Ascending aorta (tissue), 2 donors: ENCODE measurements at places on chromosomes 6 and 20.

- no peaks in the 10 kb centered on the region for H3K36me3 ChIP-seq
- H3K27ac ChIP-seq = no peak overlapping the region
- no peak for DNase-seq
- H3K27me3 ChIP-seq = no peaks in the 10 kb centered on the region
- H3K4me1 ChIP-seq = no peaks in the 10 kb centered on the region
These were observed 2.6 kb downstream of the ALDH5A1 start for GRCh38 chr6:24497254-24497970.

DNA sequence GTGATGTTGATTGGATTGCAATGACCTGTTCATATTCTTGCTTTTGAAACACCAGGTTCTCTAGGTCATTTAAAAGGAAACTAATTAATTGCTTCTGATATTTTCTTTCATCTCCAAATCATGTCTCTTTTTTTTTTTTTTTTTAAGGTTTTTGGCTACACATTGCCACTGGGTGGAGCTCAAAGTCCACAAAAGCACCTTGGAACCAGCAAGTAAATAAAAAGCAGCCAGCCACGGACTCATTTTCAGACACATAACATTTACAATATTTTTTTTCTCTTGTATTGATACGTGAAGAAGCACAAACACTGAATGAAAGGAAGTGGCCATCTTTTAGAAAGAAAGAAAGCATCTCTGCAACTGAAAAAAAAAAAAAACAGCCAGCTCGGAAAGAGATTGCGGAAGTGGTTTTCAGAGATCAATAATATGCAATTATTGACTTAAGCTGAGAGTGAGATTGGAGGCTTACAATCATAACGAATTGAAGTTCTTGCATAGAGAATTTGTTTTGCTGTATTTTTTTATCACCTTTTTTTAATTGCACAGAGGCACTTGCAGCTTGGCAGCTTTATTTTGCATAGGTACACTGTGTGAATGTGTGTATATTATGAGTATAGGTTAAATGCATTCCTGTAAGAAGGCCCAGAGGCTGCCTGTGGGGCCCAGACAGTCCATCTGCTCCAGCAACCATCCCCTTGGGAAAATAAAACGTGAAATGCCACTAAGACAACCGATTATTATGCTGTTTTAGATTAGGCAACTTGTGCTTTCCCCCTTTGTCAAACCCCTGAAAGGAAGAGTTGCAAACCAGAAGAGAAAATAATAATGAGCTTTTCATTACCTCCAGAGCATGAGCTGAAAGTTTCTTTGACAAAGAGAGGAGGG lies 28.2 kb downstream of the CGA start:
- H3K4me3 ChIP-seq = no peak overlapping the region
- no peaks in the 10 kb centered on the region for H3K4me1 ChIP-seq
- no peaks in the 10 kb centered on the region for H3K27me3 ChIP-seq
- no peak for DNase-seq
- H3K27ac ChIP-seq = no peak overlapping the region

DNA sequence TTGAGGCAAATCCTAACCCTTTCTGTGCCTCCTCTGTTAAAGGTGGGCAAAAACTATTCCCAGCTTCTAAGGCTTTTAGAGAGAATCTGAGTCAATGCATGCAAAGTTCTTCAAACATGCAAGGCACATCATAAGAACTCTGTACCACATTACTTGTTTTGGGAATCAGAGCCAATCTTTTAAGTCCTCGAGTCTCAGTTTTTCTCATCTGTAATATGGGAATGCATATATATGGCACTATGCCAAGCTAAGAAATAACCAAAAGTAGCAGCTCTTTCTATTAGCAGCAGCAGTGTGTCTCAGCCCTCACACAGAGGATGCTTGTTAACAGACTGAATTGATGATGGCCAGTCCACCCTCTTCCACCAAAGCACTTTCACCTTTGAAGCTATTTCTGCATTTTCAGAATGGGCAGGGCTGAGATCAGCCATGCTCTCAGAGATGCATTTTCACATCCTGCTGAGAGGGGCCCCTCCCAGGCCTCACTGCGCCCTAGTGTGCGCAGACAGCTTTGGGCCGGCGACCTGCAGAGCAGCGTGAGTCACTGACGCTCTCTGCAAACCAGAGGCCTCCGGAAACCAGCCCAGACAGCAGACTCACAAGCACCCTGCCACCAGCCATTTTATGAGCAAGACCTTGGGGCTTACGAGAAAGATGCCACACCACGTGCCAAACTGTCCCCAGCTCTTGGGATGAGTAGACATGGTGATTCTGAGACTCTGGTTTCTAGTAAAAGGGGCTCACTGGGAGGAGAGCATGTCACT lies 138.0 kb downstream of the NFATC2 start:
- H3K36me3 ChIP-seq = no peaks in the 10 kb centered on the region
- H3K4me3 ChIP-seq = no peak overlapping the region
- peak; percentile 69 for DNase-seq
- H3K4me1 ChIP-seq = no peaks in the 10 kb centered on the region

DNA sequence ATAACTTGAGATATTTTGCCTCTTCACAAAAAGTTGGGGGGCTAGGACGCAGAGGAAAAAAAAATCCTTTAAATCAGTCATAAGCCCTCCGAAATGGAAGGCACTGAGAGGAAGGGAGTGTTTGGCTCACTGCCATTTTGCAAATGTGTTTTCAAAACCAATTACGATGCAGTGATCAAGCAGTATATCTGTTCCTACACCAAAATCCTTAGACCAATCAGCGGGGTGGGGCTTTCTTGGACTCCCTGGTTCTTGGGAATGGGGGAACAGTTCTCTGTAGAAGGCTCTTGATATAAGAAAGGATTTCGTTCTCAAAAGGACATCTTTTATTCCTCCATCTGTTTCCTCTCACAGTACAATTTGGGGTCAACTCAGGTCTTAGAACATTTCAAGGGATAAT lies 478.6 kb upstream of the JARID2 start:
- H3K27me3 ChIP-seq = no peaks in the 10 kb centered on the region
- H3K27ac ChIP-seq = no peak overlapping the region
- DNase-seq = no peak
- H3K36me3 ChIP-seq = no peaks in the 10 kb centered on the region
- H3K4me3 ChIP-seq = no peak overlapping the region

- DNase-seq = no peak
- H3K36me3 ChIP-seq = no peaks in the 10 kb centered on the region
- no peaks in the 10 kb centered on the region for H3K27me3 ChIP-seq
These were observed 340.0 kb downstream of the ADGRB3 start for GRCh38 chr6:68975064-68975463.

DNA sequence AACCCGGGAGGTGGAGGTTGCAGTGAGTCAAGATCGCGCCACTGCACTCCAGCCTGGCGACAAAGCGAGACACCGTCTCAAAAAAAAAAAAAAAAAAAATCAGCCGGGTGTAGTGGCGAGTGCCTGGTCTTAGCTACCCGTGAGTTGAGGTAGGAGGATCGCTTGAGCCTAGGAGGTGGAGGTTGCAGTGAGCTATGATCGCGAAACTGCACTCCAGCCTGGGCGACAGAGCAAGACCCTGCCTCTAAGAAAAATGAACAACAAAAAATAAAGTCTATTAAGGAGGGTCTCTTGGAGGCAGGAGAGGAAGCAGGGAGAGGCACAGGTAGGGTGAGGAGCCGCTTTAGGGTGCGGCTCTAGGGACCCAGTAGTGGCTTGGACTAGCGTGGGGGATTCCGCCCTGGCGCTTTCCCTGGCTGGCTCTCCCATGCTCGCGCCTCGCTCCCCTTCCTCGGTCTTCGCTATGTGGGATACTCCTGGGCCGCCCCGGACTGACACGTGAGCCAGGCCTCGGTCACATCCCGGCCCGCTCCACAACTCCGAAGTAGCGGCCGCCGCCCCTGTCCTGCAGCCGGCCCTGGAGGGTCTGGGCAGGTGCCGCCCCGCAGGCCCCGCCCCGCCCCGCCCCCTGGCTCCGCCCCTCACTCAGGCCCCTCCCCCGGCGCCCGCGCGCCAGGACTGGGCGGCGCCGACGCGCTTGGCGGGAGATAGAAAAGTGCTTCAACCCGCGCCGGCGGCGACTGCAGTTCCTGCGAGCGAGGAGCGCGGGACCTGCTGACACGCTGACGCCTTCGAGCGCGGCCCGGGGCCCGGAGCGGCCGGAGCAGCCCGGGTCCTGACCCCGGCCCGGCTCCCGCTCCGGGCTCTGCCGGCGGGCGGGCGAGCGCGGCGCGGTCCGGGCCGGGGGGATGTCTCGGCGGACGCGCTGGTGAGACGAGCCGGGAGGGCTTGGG lies at the start of gene MYBL2:
Gene MYBL2, plus strand, starts transcription at position 739 of the 953 bp plus-strand sequence. Its CDS starts 170 bp downstream, at position 909.
- H3K27me3 ChIP-seq = peaks cover 8% of the 10 kb centered on the region
- no peaks in the 10 kb centered on the region for H3K36me3 ChIP-seq
- no peak for DNase-seq
- peak within 1 kb of the TSS; percentile 48 for H3K4me3 ChIP-seq
- H3K27ac ChIP-seq = no peak within 1 kb of the TSS
- peaks cover 9% of the 10 kb centered on the region for H3K4me1 ChIP-seq

- no peaks in the 10 kb centered on the region for H3K4me1 ChIP-seq
- peak overlapping the region; percentile 58 for H3K4me3 ChIP-seq
- H3K36me3 ChIP-seq = no peaks in the 10 kb centered on the region
- H3K27ac ChIP-seq = no peak overlapping the region
- DNase-seq = peak; percentile 63
These were observed 1.4 kb upstream of the MARCKS start for GRCh38 chr6:113855500-113856374.

GRCh38 chr6:54094293-54094692 lies 16.9 kb upstream of the MLIP start:
- no peaks in the 10 kb centered on the region for H3K36me3 ChIP-seq
- DNase-seq = no peak
- no peaks in the 10 kb centered on the region for H3K4me1 ChIP-seq

GRCh38 chr6:149965194-149966020 lies 1.7 kb downstream of the ULBP1 start:
- no peak for DNase-seq
- peak overlapping the region; percentile 51 for H3K4me3 ChIP-seq
- H3K4me1 ChIP-seq = peaks cover 15% of the 10 kb centered on the region
- no peak overlapping the region for H3K27ac ChIP-seq
- H3K36me3 ChIP-seq = no peaks in the 10 kb centered on the region
- H3K27me3 ChIP-seq = no peaks in the 10 kb centered on the region

- H3K27me3 ChIP-seq = no peaks in the 10 kb centered on the region
- no peaks in the 10 kb centered on the region for H3K36me3 ChIP-seq
- peak overlapping the region; percentile 42 for H3K4me3 ChIP-seq
- H3K27ac ChIP-seq = peak overlapping the region; percentile 70
- no peak for DNase-seq
These were observed 49.2 kb downstream of the ANKRD6 start for GRCh38 chr6:89482126-89482525.

DNA sequence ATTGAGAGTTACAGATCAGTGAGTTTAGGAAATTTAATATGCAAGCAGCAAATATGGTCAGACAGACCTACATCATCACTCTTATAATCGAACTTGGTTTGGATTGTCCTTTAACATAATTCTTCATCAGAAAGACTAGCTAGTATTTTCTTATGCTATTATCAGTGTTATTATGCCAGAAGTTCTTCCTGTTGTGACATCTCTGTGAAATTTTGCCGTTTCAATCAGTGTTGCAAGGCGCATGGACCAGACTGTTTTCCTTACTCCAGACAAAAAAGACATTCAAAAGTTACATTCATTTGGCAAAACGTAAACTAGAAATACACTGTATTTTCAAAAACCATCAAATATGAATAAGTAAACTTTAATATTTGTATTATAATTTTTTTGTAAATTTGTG lies 5.7 kb upstream of the TENT5A start:
- no peak overlapping the region for H3K27ac ChIP-seq
- H3K4me3 ChIP-seq = no peak overlapping the region
- no peaks in the 10 kb centered on the region for H3K4me1 ChIP-seq
- DNase-seq = no peak
- no peaks in the 10 kb centered on the region for H3K27me3 ChIP-seq

GRCh38 chr6:36504181-36504580 lies 43.1 kb downstream of the STK38 start:
- H3K4me3 ChIP-seq = no peak overlapping the region
- peaks cover 5% of the 10 kb centered on the region for H3K36me3 ChIP-seq
- no peaks in the 10 kb centered on the region for H3K27me3 ChIP-seq

GRCh38 chr20:40251284-40251932 lies 437.6 kb downstream of the MAFB start:
- no peaks in the 10 kb centered on the region for H3K4me1 ChIP-seq
- no peak overlapping the region for H3K27ac ChIP-seq
- H3K27me3 ChIP-seq = no peaks in the 10 kb centered on the region
- no peak for DNase-seq
- H3K4me3 ChIP-seq = no peak overlapping the region
- H3K36me3 ChIP-seq = no peaks in the 10 kb centered on the region

DNA sequence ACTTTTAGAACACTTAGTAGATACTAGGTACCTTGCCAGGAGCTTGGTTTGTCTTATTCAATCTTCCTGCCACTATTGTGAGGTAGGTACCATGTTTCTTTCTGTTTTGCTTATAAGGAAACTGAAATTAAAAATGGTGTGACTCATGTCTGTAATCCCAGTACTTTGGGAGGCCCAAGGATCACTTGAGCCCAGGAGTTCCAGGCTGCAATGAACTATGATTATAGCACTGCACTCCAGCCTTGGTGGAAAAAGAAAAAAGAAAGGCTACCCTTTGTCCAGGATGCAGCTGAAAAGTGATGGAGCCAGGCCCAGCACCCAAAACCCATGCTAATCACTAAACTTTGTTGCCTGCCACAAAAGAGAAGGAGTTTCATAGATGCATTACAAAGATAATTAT lies 34.1 kb upstream of the LAMA4 start:
- no peak overlapping the region for H3K27ac ChIP-seq
- DNase-seq = no peak
- H3K4me3 ChIP-seq = no peak overlapping the region

DNA sequence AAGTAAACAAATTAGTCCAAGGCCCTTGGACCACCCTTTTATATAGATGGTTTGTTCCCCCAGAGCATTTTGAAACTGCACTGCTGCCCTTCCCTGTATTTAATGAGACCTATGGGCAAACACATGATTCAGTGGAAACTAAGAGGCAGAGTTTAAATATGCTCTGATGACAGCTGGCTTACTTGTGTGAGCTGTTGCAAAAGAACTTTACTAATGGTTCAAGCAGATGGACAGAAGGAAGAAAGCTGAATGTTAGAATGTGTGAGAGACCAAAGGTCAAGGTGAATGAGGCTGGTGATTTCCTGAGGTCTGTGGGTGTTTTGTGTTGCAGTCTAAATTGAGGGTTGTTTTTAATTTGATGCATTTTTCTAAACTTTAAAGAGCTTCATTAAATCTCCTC lies 123.0 kb upstream of the CEP162 start:
- no peaks in the 10 kb centered on the region for H3K4me1 ChIP-seq
- no peak overlapping the region for H3K27ac ChIP-seq
- H3K4me3 ChIP-seq = no peak overlapping the region
- no peak for DNase-seq
- no peaks in the 10 kb centered on the region for H3K27me3 ChIP-seq

- no peak for DNase-seq
- H3K36me3 ChIP-seq = no peaks in the 10 kb centered on the region
- H3K27me3 ChIP-seq = no peaks in the 10 kb centered on the region
- no peak overlapping the region for H3K4me3 ChIP-seq
- no peaks in the 10 kb centered on the region for H3K4me1 ChIP-seq
These were observed 7.0 kb upstream of the UBE2J1 start for GRCh38 chr6:89359561-89359960.

DNA sequence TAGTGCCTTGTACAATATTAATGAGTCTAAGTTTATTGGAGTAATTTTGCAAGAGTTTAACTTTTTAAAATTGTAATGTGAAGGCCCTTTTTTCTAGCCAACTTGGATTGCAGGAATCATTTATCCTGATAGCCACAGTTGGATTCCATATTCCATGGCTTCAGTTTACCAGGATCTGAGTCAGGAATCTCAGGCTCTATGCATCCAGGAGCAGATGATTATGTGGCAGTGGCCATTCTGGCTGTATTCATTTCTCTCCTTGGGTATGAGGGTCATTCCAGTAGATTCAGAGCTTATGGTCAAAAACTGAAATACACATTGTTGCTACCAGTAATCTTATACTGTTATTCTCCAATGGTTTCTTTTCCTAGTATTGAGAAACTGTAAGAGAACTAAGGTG lies 2.9 kb downstream of the AIG1 start:
- H3K4me3 ChIP-seq = no peak overlapping the region
- no peak overlapping the region for H3K27ac ChIP-seq
- DNase-seq = no peak
- no peaks in the 10 kb centered on the region for H3K27me3 ChIP-seq
- H3K4me1 ChIP-seq = peaks cover 4% of the 10 kb centered on the region
